ENCODE measurements at places on chromosomes 11 and 22. TPM values are rescaled to one million over a fixed set of nuclear protein-coding genes. Genes with fewer than 3 reads are reported as not detected.
A peak's percentile ranks its signal among the peaks of the same experiment; 100 is the strongest.

The PHETA2 gene
- 14.6 TPM for total RNA-seq

The C22orf31 gene
- total RNA-seq, result not detected

The MMP12 gene
- not detected for total RNA-seq

The SOX6 gene
- total RNA-seq, result 205 TPM

The PGA5 gene
- total RNA-seq, result not detected

The SLC6A5 gene
- not detected for total RNA-seq

The BARX2 gene
- total RNA-seq, result 17.9 TPM

The ACTN3 gene
- not detected for total RNA-seq

The CDC45 gene
- 3.2 TPM for total RNA-seq

The EIF1AD gene
- 28.4 TPM for total RNA-seq

The TEX12 gene
- total RNA-seq, result not detected

The SLC22A25 gene
- total RNA-seq, result not detected

The MEI1 gene
- 1.1 TPM for total RNA-seq

The TEX54 gene
- total RNA-seq, result not detected

The MN1 gene
- total RNA-seq, result 2.8 TPM

The OR51E1 gene
- not detected for total RNA-seq

GRCh38 chr22:40499209-40499623, 128.8 kb downstream of the SGSM3 start:
- no peak overlapping the region for H3K27ac ChIP-seq
- no peak for DNase-seq
- H3K4me3 ChIP-seq, result no peak overlapping the region
- no peaks in the 10 kb centered on the region for H3K27me3 ChIP-seq
- no peaks in the 10 kb centered on the region for H3K4me1 ChIP-seq

DNA sequence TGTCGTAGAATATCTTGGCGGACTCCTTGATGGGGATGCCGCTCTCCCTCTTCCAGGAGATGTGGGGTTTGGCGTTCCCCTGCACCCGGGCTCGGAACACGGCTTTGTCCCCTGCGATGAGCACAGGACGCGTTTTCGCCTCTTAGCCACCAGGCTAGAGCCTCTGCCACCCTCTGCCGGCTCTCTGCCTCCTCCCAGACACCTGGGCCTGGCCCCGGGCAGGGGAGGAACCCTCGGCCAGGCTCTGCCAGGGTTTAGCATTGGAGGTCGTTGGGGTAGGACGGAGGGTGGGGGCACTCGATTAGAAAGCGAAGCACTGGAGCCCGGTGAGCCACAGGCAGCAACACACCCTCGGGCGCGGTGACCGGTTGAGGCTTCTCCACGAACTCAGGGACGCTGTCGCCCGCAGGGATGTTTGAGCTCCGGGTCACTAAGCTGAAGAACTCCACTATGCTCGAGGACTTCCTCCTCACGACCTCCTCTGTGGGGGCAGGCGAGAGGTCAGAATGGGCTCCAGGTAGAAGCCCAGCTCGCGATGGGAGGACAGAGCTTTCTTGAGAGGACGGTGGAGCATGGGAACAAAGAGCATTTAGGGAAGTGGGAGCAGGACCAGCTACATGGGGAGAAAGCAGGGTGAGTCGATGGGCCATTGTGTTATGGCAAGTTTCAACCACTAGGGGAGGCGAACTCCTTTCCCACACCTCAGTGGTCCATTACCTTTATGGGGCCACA, 4.3 kb downstream of the IGSF22 start:
- H3K27me3 ChIP-seq, result no peaks in the 10 kb centered on the region
- peak overlapping the region; percentile 67 for H3K4me3 ChIP-seq
- peaks cover 4% of the 10 kb centered on the region for H3K4me1 ChIP-seq
- no peaks in the 10 kb centered on the region for H3K36me3 ChIP-seq
- H3K27ac ChIP-seq, result peak overlapping the region; percentile 10

DNA sequence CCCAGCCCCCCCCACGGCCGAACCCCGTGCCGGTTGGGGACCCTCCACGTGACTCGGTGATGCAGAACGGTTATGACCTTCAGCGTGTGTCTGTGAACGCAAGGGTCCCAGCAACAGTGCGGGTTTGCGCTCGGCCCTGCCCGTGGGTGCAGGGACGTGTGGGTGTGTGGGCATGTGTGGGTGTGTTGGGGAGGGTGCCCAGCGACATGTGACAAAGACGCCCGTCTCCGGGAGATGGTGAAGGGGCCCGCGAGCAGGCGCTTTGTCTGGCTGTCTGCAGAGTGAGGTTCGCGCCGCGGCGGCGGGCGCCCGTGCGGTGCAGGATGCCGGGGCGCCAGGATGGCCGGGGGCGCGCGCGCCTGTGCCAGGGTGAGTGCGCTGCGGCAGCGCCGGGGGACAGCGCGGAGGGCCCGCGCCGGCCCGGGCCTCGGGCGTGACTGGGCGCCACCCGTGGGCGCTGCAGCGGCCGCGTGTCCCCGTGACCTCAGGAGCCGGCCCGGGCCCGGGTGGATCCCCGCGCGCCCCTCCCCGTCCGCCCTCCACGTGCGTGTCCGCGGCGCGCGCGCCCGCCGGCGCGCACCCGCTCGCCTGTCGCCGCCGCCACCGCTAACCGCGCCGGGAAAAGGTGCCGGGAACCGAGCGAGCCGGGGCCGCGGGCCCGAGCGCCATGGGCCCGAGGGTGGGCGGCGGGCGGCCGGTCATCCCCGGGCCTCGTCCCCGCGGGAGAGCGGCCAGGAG, at the start of gene LRFN4:
Gene LRFN4, plus strand, starts transcription at position 569 of the 738 bp plus-strand sequence. CDS start 681 bp downstream, outside the sequence.
- H3K36me3 ChIP-seq, result no peaks in the 10 kb centered on the region
- H3K27me3 ChIP-seq, result no peaks in the 10 kb centered on the region
- DNase-seq, result peak; percentile 25
- H3K4me1 ChIP-seq, result peaks cover 15% of the 10 kb centered on the region

DNA sequence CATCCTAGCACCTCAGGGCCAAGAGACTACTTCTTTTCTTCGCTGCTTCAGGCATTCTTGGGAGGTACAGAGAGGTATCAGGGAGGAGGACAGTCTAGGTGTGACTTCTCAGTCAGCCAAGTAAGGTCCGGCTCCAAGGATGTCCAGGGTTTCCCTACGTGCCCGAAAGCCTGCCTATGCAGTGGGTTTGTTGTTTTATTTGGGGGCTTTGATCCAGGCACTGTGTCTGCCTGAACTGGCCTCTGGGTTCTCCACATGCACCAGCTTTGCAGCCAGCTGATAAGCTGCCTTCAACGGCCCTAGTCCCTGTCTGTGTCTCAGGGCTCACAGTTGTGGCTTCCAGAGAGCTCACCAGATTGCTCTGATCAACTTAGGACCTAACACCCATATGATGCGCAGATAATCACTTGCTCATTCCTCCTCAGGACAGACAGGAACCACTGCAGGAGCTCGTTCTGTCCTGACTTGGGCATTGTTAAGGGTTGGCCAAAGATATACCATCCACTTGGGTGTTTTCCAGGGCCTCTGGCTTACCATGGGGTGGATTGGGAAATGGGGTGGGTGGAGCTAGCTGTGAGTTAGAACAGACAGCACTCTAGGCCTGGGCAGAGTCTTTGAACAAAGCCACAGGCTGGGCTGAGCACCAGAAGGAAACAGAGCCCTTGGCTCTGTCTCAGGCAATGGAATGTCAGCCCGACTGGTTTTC, 45.5 kb upstream of the CRYBB3 start:
- no peaks in the 10 kb centered on the region for H3K4me1 ChIP-seq
- no peaks in the 10 kb centered on the region for H3K27me3 ChIP-seq
- no peak overlapping the region for H3K27ac ChIP-seq
- no peaks in the 10 kb centered on the region for H3K36me3 ChIP-seq

- H3K27ac ChIP-seq, result peak overlapping the region; percentile 90
- DNase-seq, result no peak
- no peaks in the 10 kb centered on the region for H3K4me1 ChIP-seq
- no peaks in the 10 kb centered on the region for H3K27me3 ChIP-seq
Observed at GRCh38 chr22:36154423-36154945, 6.1 kb downstream of the APOL3 start.

GRCh38 chr11:121887569-121887968, 228.4 kb downstream of the BLID start:
- DNase-seq, result no peak
- no peak overlapping the region for H3K4me3 ChIP-seq
- H3K36me3 ChIP-seq, result no peaks in the 10 kb centered on the region
- no peaks in the 10 kb centered on the region for H3K27me3 ChIP-seq
- H3K27ac ChIP-seq, result no peak overlapping the region
- H3K4me1 ChIP-seq, result no peaks in the 10 kb centered on the region

- no peak overlapping the region for H3K27ac ChIP-seq
- DNase-seq, result no peak
- H3K36me3 ChIP-seq, result no peaks in the 10 kb centered on the region
- H3K4me3 ChIP-seq, result no peak overlapping the region
Observed at GRCh38 chr11:31531293-31531692, 21.7 kb downstream of the ELP4 start.

- DNase-seq, result no peak
- no peak overlapping the region for H3K4me3 ChIP-seq
- H3K27me3 ChIP-seq, result no peaks in the 10 kb centered on the region
- no peaks in the 10 kb centered on the region for H3K36me3 ChIP-seq
Observed at GRCh38 chr11:8713760-8714454, 31.3 kb downstream of the RPL27A start.

GRCh38 chr11:19763330-19763729, 50.7 kb downstream of the NAV2 start:
- no peak overlapping the region for H3K4me3 ChIP-seq
- H3K27me3 ChIP-seq, result no peaks in the 10 kb centered on the region
- no peak overlapping the region for H3K27ac ChIP-seq
- no peaks in the 10 kb centered on the region for H3K4me1 ChIP-seq
- no peak for DNase-seq
- no peaks in the 10 kb centered on the region for H3K36me3 ChIP-seq

DNA sequence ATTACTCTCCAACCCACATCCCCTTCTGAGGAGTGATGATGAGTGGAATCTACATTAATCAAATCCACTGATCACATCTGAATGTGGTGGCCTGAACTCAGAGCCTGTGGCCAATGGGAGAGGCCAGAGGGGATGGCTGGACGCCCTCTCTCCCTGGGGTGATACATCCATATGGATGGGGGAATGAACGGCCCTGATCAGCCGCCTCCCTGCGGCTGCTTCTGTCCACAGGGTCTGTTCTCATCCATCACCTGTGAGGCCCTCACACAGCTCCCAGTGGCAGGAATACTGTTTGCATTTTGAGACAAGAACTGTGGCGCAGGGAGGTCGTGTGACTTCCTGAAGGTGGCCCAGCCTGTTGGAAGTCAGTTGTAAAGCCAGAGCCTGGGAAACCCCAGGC, 78.3 kb upstream of the SHISAL1 start:
- H3K4me1 ChIP-seq, result no peaks in the 10 kb centered on the region
- no peaks in the 10 kb centered on the region for H3K36me3 ChIP-seq
- DNase-seq, result peak; percentile 15
- H3K4me3 ChIP-seq, result no peak overlapping the region
- H3K27ac ChIP-seq, result no peak overlapping the region

- H3K36me3 ChIP-seq, result no peaks in the 10 kb centered on the region
- no peaks in the 10 kb centered on the region for H3K4me1 ChIP-seq
- peak overlapping the region; percentile 25 for H3K27ac ChIP-seq
- H3K4me3 ChIP-seq, result no peak overlapping the region
Observed at GRCh38 chr11:8759634-8760033, 77.0 kb downstream of the RPL27A start.

- H3K27me3 ChIP-seq, result no peaks in the 10 kb centered on the region
- no peak for DNase-seq
Observed at GRCh38 chr11:71237853-71238252, 14.5 kb downstream of the SHANK2 start.

- no peak for DNase-seq
- no peaks in the 10 kb centered on the region for H3K36me3 ChIP-seq
- H3K27me3 ChIP-seq, result no peaks in the 10 kb centered on the region
- H3K27ac ChIP-seq, result peak overlapping the region; percentile 95
Observed at GRCh38 chr22:50243685-50244419, 971 bp downstream of the TUBGCP6 start.

DNA sequence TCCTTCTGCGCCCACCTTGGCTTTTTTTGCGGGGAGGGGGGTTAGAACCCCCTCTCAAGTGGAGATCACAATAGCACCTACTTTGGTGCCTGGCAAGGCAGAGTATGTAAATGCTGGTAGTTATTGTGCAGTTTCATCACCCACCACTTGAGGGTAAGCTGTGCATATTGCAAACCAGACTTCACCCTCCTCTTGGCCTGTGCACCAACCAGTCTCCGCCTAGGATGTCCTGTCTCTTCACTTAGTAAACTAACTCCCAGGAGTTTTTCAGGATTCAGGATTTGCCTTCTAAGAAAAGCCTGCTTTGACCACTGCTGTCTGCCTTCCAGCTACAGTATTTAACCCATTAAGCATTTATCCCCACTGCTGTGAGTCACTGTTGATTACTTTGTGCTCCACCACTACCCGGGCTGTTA, 2.0 kb upstream of the UBXN1 start:
- no peaks in the 10 kb centered on the region for H3K36me3 ChIP-seq
- no peaks in the 10 kb centered on the region for H3K4me1 ChIP-seq

DNA sequence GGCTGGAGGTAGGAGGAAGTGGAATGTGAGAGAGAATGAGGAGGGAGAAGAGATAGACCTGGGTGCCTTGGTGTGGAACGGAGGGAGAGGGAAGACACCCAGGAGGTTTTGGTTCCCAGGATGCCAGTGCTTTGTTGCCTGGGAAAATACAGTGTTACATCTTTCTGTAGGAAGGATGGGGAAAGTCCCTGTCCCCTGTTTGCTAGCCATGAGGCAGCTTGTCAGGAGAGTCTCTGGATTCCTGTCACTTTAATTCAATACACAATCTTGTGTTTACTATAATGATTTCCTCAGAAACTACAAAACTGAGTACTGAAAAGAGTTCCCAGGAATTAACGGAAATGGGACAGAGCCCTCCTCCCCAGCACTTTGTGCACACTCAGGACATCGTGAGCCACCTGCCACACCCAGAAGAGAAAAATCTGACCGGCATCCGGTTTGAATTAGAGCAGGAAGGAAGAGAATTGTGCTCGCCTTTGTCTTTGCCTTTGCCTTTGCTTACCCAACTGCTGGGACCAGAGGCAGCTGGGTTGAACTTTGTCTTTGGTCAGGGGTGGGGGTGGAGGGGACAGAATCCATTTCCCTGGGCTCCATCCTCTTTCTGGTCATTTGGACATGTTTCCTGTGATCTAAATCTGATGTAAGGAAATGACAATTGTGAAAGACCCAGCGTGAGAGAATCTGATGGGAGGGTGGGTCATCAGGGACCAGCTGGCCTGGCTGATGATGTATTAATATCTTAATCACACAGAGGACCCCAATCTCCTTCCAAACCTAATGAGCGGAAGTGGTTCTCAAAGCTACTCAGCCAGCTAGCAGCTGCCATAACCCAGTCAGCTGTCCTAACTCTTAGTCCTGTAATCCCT, 1.3 kb upstream of the LIMK2 start:
- H3K36me3 ChIP-seq, result no peaks in the 10 kb centered on the region
- H3K27me3 ChIP-seq, result no peaks in the 10 kb centered on the region
- H3K27ac ChIP-seq, result peak overlapping the region; percentile 86
- no peak overlapping the region for H3K4me3 ChIP-seq

- H3K36me3 ChIP-seq, result no peaks in the 10 kb centered on the region
- H3K4me1 ChIP-seq, result no peaks in the 10 kb centered on the region
- no peak for DNase-seq
- no peak overlapping the region for H3K27ac ChIP-seq
- H3K4me3 ChIP-seq, result no peak overlapping the region
Observed at GRCh38 chr22:29106839-29107238, 34.0 kb downstream of the KREMEN1 start.

- H3K27ac ChIP-seq, result peak overlapping the region; percentile 59
- DNase-seq, result no peak
- no peaks in the 10 kb centered on the region for H3K4me1 ChIP-seq
- no peaks in the 10 kb centered on the region for H3K27me3 ChIP-seq
- no peak overlapping the region for H3K4me3 ChIP-seq
Observed at GRCh38 chr11:128492903-128493569, 94.3 kb downstream of the ETS1 start.

GRCh38 chr22:45308391-45308956, 1.3 kb upstream of the FAM118A start:
- no peaks in the 10 kb centered on the region for H3K4me1 ChIP-seq
- peak overlapping the region; percentile 91 for H3K27ac ChIP-seq
- H3K36me3 ChIP-seq, result no peaks in the 10 kb centered on the region
- peak overlapping the region; percentile 95 for H3K4me3 ChIP-seq
- no peaks in the 10 kb centered on the region for H3K27me3 ChIP-seq

- no peaks in the 10 kb centered on the region for H3K4me1 ChIP-seq
- H3K27me3 ChIP-seq, result no peaks in the 10 kb centered on the region
- H3K4me3 ChIP-seq, result no peak overlapping the region
Observed at GRCh38 chr22:25177226-25177625, 22.4 kb upstream of the CRYBB3 start.

All from Peyer's patch (tissue), 4 donors.